Stimulated activated CD4-positive, alpha-beta T cell treated with anti-CD3 and anti-CD28 coated beads, Interleukin-15, amount 100 ng/mL, for 1 hour (primary cell): ENCODE measurements at places on chromosomes 11 and 22.
A peak's percentile ranks its signal among the peaks of the same experiment; 100 is the strongest.

DNA sequence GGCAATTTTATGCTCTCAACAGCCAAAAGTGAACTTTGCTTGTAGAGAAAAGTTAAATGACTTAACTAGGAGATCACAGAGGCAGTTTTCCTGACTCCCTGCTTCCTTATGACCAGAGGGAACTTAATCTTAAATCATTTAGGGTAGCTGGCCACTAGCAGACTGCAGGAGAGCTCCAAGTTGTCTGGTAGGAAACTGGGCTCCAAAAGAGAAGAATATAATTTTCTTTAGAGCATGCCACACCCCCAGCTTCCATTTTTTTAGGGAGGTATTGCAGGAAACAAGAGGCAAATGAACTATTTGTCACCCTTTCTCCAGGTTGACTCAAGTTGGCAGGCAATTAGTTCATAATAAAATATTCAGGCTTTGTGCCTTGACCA, 2.6 kb downstream of the METTL15 start:
- no peak for DNase-seq

DNA sequence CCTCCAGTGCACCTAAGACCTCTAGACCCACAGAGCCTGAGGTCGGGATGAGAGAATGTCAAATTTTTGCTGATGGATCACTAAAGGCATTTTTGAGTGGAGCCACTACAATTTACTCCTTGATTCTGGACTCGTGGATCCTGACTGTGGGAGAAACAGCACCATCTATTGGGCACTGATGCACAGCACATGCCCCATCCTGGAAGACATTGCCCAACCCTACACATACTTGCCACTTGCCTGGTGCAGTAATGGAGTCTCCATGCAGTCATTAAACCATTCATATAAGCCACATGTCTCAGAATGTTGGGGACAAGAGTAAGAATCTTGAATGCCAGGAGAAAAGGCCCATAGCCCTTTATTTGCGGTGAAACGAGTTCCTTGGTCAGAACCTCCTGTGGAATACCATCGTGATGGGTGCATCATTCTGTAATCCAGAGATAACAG, 103.9 kb downstream of the GGTLC2 start:
- DNase-seq = peak; percentile 18

DNA sequence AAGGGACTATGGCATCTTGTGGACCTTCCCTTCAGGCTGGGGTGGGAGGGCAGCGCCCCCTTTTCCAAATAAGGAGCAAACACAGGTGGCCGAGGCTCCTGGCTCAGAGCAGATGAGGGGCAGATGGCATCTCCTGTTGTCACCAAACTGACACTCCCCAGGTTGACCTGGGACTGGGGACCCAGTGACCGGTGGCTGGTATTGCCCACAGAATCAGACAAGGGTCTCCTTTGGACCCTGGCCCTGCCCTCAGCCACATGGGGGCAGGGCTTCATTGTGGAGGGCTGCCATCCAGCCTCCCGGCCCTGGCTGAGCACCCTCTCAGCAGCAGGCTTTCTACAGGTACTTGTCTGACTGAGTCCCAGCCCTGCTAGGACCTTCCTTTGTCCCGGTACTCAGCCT, 842 bp upstream of the SIGIRR start:
- DNase-seq = no peak

DNA sequence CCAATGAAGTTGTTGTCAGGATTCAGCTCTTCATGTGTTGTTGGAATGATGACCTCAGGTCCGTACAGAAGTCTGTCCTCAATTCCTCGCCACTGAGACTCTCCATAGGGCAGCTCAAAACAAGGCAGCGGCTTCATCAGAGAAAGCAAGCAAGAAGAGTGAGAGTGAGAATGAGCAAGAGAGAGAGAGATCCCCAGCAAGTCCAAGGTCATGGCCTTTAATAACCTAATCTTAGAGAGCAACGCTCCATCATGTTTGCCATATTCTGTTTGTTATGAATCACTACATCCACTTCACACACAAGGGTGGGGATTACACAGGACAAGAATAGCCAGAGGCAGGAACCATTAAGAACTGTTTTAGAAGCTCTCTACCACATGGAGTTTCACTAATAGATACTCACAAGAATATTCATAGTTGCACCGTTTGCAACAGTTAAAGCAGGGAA, 23.3 kb upstream of the MMP7 start:
- no peak for DNase-seq

DNA sequence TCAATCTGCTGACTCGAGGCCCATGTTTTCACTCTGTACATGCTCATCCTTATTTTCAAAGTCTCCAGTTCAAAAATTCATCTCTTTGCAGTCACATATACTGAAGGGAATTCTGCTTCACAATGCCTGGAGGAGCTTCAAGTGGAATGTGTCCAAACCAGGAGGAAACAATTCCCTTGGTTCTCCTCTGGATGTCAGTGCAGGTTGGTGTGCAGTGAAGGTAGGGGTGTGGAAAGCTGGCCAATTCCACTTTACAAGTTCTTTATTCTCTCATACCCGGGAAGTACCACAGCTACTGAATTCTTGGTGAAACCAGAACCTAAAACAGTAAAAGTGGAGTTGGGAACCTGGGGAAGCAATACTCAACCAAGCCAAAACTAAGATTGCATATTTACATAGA, 57.3 kb downstream of the BDNF start:
- DNase-seq = no peak

GRCh38 chr11:120385110-120385509, 48.9 kb downstream of the ARHGEF12 start:
- no peak for DNase-seq

GRCh38 chr11:85602526-85603213, 24.5 kb downstream of the DLG2 start:
- no peak for DNase-seq

GRCh38 chr11:19602891-19603290, 109.7 kb upstream of the NAV2 start:
- DNase-seq = no peak

- DNase-seq = no peak
These were observed 46.6 kb downstream of the CWC15 start for GRCh38 chr11:94926698-94927237.

DNA sequence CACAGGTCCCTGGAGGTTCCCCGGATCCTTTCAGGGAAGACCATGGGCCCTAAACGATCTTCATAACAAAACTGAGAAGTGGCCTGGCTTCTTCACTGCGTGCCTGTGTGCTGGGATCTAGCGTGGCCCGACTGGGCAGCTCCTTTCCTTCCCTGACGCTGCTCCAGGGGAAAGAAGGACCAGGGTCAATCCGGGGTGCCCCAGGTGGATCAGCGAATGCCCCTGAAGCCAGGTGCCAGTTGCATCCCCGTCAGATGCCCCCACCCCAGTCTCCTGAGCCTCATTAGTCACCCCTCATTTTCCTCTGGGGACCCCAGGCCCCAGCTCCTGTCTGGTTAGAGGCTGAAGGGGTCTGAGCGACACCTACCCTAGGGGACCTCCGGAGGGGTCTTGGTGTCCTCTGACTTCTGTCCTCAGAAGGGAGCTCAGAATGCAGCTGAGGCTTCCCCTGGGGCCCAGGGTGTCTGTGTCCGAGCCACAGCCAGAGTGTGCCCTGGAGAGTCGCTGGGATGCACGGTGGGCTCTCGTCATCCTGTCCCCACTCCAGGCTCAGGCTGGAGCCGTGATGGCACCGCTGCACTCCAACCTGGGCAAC, 18.7 kb upstream of the MUC6 start:
- no peak for DNase-seq

DNA sequence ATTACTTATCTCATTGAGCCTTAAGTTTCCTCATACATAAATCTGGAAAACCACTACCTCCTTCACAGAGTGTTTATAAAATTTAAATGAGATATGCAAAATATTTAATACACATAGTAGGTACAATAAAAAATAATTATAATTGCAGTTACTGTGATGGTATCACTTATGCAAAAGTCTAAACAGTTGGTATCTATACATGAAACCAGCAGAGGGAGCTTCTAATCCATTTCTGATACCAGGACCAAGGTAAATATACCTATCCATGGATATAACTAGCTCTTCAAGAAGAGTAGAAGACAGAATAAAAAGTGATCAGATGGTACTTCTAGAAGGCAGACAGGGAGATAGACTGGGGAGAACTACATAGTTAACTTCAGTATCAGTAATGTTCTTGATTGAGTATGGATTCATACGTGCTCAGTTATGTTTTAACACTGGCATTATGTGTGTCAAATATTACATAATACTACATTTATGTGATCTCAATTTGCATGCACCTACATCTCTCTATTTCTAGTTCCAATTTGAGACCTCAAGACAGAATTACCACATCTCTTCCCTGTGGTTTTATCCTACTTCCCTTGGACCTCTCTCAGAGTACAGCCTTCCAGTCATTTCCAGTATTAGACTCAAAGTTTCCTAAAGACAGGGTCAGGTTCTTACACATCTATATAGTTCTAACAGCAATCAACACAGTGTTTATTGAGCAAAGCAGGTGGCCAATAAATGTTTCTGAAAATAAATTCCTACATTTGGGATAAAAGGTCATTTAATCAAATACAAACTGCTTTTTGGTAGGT, 13.7 kb upstream of the TSG101 start:
- no peak for DNase-seq

- no peak for DNase-seq
These were observed 13.7 kb downstream of the CARD10 start for GRCh38 chr22:37505565-37505964.

DNA sequence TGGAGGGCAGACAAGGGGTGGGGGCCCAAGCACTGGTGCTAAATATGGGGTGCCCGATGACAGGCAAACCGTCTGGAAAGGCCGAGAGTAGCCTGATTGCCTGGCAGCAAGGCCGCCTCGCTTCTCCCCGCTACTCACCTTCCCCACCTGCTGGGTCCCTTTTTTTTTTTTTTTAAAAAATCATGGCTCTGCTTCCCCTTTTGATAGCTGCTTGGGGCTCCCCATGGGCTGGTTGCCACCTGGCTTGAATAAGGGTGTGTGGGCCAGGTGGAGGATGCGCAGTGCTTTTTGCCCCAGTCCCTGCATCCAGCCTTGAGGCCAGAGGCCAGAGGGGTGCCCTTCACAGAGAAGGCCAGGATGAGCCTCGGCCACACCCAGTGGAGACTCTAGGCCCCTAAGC, 112.0 kb downstream of the ST3GAL4 start:
- DNase-seq = no peak

DNA sequence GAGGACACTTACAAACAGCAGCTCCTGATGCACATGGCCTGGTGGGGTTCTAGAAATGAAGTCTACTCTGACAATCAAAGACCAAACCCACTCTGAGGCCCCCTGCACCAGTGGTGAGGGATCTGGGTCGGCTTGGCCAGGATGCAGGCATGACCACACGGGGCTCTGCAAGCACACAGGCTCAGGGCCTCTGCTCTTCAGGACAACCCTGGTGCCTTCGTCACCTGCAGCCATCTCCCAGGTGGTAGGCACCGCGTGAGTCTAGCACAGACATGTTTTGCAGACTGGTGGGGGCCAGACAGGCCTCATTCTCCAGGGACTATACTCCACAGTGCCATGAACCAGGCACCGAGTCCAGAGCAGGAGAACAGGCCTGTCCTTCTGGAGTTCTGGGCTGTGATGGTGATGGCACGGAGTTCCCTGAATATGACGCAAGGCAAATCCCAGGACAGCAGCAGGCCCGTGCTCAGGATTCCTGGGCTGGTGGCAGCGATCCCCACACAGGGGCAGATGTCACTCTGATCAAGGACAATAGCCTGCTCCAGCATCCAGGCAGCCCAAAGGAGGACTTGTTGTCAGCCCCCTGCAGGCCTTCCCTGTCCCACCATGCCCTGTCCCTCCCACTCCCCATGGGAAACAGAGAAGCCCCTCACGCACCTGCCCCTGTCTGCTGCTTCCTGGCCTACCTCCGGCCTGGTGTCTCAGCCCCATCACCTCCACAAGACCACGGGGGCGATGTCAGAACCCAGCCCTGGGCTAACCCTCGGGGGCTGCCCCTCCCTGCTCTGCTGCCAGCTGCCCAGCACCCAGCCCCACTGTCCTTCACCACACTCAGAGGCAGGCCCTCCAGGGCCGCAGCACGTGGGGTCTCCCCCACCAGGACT, 36.1 kb downstream of the GNB1L start:
- no peak for DNase-seq

GRCh38 chr22:27107386-27107785, 450.0 kb downstream of the MIAT start:
- DNase-seq = no peak

DNA sequence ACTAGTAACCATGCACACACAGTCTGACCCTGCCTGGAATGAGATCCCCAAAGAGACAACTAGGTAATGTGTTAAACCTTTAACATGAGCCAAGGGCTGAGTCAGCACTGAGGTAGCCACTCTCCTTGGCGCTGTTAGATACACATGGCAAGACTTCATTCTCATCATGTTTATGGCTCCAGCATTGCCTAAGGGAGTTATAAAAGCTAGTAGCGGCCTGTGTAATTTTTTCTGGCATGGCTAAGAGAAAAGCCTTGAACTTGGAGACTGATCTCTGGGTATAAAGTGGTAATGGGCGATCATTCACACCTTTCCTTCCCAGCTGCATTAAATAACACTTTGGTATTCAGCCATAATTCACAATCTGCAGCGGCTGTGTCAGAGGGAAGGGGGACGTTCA, 779.7 kb upstream of the LRRC4C start:
- no peak for DNase-seq

DNA sequence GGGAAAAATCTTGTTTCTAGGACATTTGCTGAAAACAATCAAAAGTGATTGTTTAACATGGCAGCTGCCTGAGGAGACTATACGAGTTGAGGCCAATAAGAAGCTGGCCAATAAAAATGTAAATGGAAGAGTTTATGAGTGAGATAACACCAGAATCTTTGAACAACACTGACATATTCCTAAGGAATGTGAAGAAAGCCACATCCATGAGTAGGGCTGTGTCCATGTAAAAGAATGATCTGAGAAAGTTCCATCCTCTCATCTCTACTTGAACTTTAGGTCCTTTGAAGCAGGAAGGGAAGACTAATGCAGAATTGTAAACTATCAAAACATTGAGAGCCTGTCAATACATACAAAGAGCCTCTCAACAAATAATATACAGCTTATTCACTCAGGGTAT, 6.9 kb upstream of the CHORDC1 start:
- DNase-seq = no peak

DNA sequence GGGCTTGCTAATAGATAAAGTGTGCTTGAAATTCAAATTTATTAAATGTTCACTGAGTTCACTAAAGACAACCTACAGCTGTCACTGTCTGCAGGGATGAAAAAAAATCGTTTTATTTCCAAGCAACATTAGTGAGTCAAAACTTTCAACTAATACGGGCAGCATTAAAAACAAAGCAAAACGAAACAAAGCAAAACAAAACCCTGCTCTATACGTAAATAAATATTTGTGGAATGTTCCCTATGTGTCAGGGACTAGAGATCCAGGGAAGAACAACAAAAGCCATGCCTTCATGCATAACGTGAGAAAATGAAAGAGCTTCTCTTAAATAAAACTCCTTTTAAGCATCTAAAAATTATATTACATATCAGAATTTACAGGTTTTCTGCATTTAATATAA, 553 bp downstream of the NAALAD2 start:
- DNase-seq = no peak

DNA sequence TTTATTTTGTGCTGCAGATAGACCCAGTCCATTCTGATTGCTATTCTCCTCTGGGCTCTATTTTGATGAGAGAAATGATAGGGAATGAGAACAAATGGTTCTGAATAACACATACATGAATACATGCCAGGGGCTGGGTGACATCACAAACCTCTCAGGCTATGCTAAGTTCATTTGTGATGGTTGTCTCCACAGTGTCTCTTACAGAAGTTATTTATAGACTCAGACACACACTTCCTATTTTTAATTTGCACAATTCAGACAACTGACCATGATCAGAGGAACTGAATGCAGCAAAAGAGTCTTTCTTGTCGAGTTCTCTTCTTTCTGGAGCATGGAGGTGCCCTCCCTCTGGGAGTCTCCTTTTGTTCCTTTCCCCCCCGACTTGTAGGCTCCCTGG, 991.7 kb downstream of the OPCML start:
- no peak for DNase-seq

GRCh38 chr11:63821411-63821810, 8.2 kb downstream of the SPINDOC start:
- no peak for DNase-seq
